ENCODE measurements at places on chromosomes 2 and 18. TPM values are rescaled to one million over a fixed set of nuclear protein-coding genes. Genes with fewer than 3 reads are reported as not detected.

The SULT1C4 gene
- 4.1 TPM for total RNA-seq

The FBXO48 gene
- 1.9 TPM for total RNA-seq

The CHRNG gene
- not detected for total RNA-seq

The IL36B gene
- total RNA-seq: not detected

The CIB4 gene
- not detected for total RNA-seq

The DPYSL5 gene
- total RNA-seq: 0.24 TPM

The SH3RF3 gene
- 3.7 TPM for total RNA-seq

DNA sequence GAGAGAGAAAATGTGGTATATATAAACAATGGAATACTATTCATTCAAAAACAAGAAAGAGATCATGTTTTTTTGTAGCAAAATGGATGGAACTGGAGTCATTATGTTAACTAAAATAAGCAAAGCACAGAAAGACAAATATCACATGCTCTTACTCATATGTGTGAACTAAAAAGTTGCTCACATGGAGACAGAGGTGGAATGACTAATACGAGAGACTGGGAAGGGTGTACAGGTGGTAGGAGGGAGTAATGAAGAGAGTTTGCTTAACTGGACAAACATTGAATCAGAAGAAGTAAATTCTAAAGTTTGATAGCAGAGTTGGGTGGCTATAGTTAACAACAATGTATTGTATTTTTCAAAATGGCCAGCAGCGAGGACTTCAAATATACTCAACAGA lies 1080.7 kb upstream of the CHAC2 start:
- DNase-seq: no peak

DNA sequence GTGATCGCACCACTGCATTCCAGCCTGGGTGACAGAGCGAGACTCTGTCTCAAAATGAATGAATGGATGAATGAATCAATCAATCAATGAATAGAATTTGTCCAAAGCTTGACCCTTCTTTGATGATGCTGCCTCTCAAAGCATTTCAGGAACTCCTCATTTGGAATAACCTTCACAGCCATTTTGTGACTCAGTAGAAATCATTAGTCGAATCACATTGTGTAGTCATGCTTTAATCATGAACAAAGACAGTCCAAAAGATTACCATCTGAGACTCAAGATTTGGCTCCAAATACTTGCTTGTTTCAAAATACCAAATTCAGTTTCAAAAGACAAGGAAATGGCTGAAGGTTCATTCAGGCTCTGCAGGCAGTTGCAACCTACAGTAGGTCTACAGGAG lies 83.1 kb downstream of the VWA3B start:
- DNase-seq: no peak

DNA sequence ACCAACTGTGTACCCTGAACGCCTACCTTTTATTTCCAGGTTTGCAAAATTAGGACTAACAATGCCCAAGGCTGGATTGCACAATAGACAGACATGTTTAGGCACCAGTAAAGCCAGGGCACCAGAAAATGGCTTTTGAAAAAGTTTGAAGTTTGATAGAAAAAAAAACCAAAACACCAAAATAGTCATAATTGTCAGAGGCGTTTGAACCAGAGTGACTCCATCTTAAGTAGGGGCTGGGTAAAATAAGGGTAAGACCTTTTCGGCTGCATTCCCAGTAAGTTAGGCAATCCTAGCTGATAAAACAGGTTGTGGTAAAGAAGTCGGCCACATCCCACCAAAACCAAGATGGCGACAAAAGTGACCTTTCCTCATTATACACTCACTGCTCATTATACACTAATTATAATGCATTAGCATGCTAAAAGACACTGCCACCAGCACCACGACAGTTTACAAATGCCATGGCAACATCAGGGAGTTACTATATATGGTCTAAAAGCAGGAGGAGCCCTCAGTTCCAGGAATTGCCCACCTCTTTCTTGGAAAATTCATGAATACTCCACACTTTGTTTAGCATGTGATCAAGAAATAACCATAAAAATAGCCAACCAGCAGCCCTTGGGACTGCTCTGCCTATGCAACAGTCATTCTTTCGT lies 105.1 kb upstream of the MSH2 start:
- DNase-seq: no peak

DNA sequence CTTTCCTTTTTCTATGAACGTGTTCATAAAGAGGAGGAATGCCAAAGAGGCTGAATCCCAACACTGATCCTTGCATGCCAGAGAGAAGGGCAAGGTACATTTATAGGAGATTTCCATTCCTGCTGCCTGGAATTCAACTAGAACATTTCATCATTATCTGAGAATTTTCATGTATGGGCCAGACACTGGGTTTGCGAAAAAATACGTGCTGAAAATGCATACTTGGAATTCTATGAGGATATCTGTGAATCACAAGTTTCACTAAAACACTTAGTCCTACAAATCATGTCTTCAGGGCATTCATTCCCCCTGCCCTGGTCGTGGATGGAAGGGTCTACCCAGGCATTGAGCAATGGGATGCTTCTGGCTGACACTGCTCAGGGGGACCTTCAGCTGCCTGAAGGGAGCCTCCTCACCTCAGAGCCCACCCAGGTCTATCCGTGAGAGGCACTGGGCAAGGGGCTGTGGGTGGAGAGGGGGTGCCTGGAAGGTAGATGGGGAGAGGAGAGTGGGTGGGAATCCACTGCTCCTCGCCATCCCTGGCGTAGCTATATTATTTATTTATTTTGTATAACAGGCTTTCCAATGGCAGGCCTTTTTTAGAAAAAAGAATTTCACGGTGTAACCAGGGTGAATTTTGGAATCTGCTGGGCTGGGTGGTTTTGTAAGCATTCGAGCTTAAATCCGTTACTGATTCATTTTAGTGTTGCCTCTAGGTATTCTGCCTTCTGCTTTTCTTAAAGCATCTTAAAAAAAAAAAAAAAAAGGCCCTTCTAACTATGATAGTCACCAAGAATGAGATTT lies 560.6 kb upstream of the ID2 start:
- DNase-seq: no peak

DNA sequence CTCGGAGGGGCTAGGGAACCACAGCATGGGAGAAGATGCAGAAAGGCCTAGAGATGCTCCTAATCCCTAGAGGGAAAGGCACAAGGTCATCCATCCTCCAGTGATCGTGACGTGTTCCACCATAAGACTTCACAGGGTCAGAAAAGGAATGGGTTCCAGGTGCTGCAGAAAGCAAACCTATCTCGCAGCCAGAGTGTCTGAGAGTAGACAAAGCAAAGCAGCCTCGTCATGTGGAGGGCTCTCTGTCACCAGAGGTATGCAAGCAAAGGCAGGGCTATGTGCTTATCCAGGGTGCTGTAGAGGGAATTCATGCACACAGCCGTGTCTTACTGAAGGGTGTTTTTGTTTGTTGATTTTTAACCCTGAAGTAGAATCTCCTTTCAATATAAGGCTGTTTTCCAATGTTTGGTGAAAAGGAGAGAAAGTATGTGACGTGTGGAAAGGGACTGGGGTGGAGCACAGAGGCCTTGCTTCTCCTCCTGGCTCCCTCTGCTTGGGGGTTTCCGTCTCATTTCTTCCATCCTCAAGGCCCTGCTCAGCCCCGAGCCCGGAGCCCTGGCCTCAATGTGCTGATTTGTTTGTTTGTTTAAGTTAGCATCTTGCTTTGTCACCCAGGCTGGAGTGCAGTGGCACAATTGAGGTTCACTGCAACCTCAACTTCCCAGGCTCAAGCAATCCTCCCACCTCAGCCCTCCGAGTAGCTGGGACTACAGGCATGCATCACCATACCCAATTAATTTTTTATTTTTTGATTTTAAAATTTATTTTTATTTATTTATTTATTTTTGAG lies 3.0 kb downstream of the GPR55 start:
- no peak for DNase-seq

- DNase-seq: no peak
Observed at GRCh38 chr2:118148133-118148532, 59.9 kb downstream of the INSIG2 start.

- no peak for DNase-seq
Observed at GRCh38 chr2:31429040-31429439, 14.5 kb upstream of the XDH start.

DNA sequence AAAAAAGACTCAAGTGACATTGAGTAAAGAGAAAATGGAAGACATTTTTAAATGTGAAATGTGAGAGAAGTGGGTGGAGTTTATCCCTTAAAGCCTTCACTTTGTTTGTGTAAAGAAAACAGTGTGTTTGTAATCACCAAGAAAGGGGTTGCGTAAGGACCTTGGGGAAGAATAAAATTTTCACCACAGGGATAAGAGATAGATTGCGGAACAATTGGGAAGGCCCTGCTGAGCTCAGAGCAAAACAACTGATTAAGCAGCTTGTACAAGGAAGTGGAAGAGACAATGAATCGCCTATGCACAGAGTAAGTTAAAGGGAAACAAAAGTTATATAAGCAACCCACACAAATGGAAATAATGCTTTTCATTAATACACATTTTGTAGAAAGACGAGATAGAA lies 327.7 kb downstream of the RAD51AP2 start:
- no peak for DNase-seq

All from mucosa of descending colon (tissue), 3 donors.